ENCODE measurements at places on chromosomes 6 and 20.
A peak's percentile ranks its signal among the peaks of the same experiment; 100 is the strongest.

DNA sequence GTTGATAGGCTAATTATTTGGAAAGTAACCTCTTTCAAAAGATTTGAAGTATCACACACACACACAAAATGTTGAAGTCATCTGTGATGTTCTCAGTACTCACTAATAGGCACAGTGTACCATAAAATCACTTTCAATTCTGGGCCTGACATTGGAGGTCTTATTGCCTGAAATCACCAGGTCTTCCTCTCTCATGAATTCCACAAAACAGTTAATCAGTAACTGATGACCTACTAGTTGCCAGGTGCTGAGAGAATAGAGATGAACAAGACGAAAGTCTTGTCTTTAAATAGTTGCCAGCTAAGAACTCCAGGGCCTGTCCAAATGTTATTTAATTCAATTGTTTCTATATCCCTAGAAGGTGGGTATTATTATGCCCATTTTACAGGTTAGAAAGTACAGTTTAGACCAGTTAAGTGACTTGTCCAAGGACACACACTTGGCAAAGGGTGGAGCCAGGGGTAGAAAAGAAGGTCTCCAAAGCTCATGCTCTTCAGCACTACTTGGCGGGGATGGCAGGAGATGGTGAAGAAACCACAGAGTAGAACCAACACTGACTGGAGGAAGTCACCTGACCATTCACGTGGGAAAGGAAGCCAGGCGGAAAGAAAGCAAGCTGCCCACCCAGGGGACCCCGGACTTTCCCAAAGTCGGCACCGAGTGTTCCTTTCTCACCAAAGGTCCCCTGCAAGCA, 116.4 kb downstream of the KIF6 start:
- no peak for DNase-seq

DNA sequence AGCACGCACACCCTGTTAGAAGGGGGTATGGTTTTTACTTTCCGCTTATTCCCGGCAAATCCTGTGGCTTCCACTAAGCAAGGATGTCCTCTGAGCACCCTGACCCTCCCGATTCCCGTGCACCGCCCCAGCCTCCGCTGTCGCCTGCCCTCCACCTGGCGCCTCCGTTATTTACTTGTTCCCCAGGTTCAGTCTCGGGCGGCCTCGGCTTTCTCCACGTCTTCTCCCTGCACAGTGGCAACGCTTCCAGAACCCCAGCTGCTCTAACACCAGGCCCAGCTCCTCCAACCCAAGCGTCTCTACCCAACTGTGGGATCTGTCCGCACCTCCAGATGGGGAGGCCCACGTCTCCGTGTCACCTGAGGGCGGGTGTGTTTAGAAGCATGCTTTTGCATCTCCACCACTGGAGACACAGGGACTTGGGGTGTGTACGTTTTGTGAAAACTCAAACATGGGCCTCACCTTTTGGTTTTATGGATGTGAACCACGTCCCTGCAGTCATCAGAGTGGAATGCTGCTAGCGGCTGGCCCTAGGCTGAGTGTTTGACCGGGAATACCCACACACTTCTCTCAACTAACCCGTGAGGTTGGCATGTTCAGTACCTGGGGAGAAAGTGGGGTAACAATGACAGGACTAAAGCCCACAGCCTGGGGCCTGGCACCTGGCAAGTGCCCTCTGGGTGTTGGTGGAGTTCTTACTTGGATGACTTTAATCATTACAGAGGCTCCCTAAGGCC, 79.9 kb downstream of the THBS2 start:
- DNase-seq = no peak

DNA sequence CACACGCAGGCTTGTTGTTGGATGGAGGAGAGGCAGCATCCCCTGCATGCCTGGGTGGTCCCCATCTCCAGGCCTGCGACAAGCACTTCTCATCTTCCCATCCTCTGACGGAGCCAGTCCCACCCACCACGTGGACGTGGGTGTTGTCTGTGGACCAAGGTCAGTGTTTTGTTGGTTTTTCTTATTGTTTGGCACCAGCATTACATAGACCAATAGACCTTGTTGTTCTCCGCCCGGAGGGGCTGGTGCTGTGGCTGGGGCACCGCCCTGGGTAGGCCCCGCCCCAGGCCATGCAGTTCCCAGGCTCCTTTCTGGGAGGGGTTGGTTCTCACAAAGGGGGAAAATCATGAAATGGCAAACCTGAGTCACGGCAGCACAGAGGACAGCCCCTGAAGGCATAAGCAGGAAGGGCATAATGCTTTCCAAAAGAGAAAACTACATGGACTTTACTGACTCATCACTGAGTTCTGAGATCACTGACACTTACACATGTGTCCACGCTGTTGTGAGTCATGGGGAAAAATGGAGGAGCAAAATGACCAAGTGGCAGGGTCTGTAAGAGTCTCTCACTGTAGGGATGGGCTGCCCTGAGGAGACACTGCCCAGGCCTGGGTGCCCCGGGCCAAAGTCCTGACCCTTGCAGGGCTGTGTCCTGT, 90.8 kb downstream of the THBS2 start:
- DNase-seq = peak; percentile 44

GRCh38 chr6:77034161-77034560, 429.1 kb downstream of the HTR1B start:
- no peak for DNase-seq

DNA sequence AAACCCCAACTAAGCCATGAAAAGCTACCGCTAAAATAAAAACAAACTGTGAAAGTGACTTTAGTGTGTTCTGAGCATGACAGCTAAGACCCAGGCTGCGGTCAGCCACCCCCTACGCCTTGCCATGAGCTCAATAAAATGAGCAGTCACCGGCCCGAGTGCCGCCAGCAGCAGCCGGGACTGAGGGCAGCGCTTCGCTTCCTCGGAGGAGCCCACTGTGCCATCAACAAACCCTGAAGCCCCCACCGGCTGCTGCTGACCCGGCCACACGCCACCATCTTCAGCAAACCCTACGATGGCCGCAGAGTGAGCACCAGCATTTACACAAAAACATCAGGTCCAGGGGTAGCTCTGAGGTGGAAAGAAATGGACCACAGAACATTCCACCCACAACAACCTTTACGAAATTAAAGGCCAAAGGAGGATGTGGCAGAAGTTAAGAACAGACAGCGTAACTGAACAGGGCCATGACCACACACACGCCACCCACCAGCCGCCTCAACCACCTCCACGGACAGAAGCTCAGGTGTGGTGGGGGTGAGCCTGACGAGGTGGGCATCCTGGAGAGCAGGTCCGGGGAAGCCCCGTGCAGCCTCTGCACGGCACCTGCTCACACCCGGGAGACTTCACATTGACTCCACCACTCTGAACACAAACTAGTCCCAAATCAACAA, 67.0 kb downstream of the THBS2 start:
- no peak for DNase-seq

- DNase-seq = no peak
Observed at GRCh38 chr20:59780494-59781185, 152.8 kb downstream of the SYCP2 start.

DNA sequence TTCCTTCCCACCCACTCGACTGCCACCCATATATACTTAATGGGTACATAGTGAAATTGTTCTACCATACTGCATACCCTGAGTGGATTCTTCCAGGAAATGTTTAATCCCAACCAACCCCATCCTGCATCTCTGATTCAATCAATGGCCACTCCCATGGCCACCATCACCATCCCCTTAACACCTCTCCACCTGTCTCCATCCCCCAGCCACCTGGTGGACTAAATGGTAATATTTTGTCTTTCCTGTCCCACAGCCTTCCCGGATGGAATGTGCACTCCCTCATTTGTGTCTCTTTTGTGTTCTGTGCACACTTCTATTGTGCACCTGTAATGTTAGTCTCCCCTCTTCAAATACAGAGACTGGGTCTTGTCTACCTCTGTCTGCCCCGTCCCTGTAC, 259.9 kb downstream of the ALDH8A1 start:
- no peak for DNase-seq

- DNase-seq = no peak
Observed at GRCh38 chr6:13404228-13404891, 76.0 kb upstream of the TBC1D7 start.

- DNase-seq = peak; percentile 84
Observed at GRCh38 chr20:36093025-36093803, 61.3 kb upstream of the EPB41L1 start.

GRCh38 chr6:145531032-145531431, 204.3 kb downstream of the EPM2A start:
- DNase-seq = no peak
